ENCODE measurements at places on chromosomes 12 and 14.

- DNase-seq, result no peak
These were observed 145.3 kb downstream of the CACNA1C start for GRCh38 chr12:2198005-2198501.

DNA sequence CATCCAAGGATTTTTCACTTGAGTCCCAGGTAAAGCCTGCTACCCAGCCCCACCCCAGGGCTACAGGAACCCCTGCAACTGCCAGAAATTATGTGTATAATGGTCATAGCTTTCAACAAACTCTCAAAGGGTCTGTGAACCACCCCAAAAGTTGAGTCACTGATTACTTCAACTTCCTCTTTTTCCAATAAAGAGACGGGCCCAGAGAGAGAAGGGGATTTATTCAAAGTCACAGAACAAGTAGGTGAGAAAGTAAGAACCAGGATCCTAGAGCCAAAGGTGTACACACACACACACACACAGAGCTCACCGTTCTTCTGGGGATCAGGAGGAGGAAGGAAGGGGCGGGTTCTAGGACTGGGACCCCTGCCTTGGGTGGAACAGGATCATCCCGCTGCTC lies 4.8 kb upstream of the ITPK1 start:
- DNase-seq, result no peak

DNA sequence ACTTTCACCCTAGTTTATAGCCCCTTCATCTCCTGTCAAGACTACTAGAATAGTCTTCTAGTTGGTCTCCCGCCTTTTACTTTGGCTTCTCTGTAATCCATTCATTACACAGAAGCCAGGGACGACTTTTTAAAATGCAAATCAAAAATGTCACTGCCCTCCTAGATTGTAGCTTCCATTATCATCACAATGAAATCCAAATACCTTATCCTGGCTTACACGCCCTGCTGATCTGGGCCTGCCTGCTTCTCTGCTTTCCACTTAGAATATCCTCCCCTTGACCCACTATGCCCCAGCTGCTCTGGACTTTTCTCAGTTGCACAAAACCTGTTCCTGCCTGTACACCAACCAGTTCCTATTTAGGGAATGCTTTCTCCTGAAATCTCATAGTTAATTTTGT lies 4.5 kb upstream of the EEA1 start:
- no peak for DNase-seq

DNA sequence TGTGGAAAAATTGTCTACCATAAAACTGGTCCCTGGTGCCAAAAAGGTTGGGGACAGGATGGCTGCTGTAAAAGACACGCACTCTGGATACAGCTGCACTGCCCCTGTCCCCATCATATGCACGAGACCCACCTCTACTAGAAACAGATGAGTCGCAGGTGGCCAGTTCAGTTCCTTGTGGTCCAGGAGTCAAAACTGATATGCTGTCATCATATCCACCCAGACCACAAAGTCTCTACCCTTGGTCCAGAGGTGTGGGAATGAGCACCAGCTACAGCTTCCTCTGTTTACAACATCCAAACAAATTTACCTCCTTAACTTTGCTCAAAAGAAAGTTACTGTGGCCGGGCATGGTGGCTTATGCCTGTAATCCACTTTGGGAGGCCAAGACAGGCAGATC lies 43.8 kb upstream of the DACT1 start:
- no peak for DNase-seq

DNA sequence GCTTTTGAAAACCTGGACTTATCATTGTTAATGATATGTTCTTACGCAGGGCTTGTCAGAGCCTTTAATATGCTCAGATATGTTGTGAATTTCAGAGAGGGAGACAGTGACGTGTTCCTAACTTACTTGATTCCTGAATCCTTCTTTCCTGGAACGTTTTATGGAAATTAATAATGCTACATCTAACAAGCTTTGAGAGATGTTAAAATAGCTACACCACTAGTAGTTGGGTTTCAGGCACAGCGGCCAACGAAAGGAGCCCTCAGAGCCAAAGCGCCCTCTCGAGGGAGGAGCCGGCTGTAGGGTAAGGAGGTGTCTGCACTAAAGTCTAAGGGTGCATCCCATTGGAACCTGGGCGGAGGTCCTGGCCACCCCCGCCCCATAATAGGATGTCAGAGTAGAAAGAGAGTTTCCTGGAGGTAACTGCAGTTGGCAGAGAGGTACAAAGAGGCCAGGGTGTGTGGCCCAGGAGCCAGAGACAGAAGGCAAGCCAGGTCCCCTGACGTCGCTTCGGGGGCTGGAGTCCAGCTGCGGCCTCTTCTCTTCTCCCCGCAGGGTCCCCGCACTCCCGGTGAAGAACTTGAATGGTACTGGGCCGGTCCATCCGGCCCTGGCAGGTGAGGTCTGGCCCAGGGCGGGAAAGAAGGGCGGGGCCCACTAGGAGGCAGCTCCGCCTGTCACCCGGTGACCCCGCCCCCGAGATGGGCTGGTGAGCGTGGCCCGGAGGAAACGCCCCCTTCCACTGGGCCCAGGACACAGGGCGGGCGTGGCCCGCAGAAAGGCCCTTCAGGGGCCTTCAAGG lies 36.3 kb downstream of the DTX1 start:
- DNase-seq, result no peak

DNA sequence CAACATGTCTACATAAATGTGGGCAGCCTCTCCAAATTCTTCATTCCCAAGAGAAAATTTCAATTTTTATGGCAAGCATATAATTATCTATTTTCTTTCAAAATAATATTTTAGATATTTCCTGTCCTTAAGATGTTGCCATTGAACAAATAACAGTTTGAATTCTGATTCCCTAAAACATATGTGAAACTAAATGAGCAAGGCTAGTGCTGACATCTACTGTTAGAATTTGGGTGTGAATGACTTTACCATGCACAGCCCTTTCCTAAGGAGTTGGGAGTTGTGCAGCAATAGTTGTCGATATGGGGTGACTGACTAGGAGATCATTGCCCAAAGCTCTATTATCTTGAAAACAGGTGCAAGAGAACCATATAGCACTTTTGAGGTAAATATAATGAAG lies 108.2 kb upstream of the SLC38A4 start:
- DNase-seq, result no peak

DNA sequence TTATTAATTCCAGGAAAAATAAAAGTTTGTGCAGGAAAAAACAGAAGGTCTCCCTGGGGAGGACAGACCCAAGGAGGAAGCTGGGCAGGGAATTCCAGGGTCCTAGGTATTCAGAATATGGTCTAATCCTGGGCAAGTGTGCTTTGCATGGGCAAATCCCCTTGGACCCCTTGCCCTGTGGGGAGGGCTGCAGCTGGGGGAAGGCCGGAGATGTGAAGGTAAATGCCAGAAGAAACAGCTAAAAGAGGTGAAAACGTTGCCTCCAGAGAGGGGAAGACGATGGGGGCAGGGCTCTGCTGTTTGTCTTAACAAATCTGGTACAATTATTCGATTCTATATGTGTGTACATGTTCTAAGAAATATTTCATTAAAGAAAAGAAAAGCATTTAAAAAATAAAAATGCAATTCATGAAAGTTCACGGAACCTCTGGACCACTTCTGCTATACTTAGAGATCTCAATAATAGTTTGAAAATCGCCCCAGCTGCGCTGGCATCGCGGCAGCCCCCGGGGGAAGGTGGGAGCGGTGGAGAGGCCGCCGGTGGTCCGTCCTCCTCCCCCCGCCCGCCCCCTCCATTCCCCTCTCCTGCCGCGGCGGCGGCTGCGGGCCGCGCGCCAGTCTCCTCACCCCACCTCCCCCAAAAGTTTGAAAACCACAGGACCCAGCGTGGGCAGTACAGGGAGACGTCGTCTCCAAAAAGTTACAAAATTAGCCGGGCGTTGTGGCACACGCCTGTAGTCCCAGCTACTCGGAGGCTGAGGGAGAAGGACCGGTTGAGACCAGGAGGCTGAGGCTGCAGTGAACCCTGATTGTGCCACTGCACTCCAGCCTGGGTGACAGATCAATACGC lies 1.5 kb upstream of the PRPF40B start:
- DNase-seq, result no peak

DNA sequence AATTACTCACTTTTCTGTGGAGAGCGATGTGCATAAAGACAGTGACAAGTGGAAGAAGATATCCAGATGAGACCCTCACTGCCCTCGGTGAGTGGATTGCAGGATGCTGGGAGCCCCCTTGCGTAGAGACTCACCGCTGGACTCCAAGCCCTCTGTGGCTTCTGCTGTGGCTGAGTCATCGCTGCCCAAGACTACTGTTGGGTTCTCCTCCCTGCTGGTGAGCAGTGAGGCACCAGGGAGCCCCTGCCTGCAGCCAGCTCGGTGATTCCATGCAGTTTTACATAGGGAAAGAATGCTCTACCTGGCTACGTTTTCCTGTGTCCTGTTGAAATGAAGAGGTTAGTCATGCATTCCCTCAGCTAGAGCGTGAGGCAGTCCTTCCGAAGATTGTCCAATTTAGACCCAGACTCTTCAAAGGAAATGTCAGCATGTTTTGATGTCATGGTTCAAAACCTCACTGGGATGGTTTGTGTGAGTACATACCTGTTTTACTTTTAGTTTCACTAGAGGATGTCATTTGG lies 28.2 kb downstream of the TRAF3 start:
- DNase-seq, result no peak

DNA sequence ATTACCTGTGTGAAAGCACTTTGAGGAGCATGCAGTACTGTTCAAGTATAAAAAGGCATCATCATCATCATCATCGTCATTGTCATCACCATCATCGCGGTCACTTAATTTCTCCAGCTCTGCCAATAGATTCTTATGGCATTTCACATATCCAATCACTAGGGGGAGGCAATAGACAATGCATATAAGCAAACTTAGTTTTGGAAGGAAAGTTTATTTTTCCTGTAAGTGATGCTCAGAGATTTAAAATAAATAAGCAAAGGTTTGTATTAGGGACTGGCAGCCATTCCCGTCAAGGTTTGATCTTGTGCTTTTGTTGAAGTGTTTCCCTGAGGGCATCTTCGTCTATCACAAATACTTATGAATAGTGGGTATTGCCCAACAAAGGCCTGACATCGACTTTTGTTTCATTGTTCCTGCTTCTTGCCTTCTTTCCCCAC lies 127.4 kb downstream of the KTN1 start:
- DNase-seq, result no peak

DNA sequence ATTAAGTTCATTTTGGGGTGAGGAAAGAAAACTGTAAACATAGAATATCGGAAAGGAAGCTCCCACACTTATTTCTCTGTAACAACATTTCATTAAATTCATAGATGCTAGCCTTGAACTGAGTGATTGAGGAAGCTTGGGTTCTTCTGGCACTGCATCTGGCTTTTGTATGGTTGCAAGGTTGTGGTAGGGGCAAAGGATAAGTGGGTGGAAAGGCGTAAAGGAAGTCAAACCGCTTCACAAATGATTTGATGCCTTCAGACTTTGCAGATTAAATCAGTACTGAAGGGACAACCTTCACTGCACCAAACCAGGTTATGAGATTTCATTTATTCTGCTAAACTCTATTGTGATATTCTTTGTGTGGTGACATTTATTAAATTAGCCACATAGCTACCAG lies 28.1 kb upstream of the PAX9 start:
- DNase-seq, result no peak

DNA sequence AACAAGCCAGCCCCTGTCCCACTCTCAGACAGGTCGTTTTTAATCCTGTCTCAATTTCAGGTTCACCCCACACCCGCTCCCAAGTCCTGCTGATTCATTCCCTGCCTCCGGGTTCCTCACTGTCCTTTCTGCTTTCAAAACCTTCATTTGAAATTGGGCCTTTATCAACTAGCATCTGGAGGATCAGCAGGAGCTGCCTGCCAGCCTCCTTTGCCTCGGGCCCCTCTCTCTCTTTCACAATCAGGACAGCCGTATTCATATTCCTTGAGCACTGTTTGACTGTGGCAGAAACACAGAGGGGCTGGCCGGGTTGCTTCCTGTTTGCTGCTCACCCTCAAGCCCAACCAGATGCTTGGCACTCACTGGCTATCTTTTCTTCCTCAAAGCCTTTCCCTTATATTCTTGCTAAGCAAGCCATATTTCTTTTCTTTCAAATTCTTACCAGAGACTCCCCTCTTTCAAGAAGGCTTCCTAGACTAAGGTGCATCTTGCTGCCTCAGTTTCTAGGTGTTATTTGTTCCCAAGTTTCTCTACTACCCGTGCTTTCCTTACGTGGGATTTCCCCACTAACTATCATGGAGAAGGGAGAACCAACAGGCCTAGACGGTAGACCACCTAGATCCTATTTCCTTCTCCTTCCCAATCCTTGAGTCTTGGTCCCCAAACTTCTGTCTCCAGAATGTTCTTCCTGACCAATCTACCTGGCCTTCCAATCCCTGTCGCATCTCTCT lies 3.0 kb downstream of the GALNT6 start:
- no peak for DNase-seq

DNA sequence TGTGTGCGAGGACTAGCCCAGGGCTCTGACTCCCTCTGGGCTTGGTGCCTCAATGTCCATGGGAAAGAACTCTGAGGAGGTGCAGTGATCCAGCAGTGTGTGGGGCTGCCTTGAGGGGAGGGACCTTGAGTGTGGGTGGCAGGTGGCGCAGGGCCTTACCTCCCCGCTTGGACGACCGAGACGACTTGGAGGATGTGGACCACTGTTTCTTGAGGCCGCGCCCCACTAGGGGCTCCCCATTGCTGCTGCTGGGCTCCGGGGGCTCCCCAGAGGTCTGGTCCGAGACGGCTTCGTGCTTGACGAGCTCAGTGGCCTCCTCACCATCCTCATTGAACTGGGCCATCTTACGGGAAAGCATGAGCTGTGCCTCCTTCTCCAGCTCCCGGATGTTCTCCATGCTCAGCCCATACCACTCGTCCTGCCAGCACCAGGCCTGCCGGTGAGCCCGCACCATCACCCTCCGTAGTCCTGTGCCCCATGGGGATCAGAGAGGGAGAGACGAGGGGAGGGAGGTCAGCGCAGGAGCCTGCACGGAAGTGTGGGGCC lies 24.7 kb downstream of the ARL6IP4 start:
- DNase-seq, result no peak

- DNase-seq, result peak; percentile 35
These were observed 794 bp downstream of the RCOR1 start for GRCh38 chr14:102593061-102593824.

- no peak for DNase-seq
These were observed 226.0 kb upstream of the PDE3A start for GRCh38 chr12:20142316-20142715.

DNA sequence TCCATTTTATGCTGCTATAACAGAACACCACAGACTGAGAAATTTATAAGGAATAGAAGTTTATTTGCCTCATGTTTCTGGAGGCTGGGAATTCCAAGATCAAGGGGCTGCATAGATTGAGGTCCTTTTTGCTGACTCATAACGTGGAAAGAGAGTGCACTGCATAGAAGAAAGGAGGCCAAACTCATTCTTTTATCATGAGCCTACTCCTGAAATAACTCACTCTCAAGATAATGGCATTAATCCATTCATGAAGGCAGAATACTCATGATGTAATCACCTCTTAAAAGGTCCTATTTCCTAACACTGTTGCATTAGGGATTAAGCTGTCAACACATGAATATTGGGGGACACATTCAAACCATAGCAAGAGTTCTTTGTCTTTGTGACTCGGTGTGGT lies 60.0 kb upstream of the FBXO33 start:
- DNase-seq, result no peak

DNA sequence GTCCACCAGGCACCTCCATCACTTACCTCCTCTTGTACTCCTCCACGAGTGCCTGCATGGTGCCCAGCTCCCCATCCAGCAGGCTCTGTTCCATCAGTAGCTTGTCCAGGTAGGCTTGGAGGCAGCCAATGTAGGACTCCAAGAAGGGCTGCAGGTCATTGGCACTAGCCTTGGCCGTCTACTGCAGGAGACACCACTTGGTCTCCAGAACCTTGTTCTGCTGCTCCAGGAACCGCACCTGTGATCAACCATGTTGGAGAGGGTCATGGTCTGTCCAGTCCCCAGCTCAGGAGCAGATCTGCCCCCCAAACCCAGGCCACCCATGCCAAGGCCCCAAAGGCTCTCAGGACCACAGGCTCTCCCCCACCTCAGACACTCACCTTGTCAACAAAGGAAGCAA lies 23.9 kb downstream of the KRT76 start:
- DNase-seq, result no peak
